ENCODE measurements at places on chromosomes 5 and 9.

- DNase-seq, result no peak
These were observed 53.8 kb upstream of the NRARP start for GRCh38 chr9:137355761-137356365.

DNA sequence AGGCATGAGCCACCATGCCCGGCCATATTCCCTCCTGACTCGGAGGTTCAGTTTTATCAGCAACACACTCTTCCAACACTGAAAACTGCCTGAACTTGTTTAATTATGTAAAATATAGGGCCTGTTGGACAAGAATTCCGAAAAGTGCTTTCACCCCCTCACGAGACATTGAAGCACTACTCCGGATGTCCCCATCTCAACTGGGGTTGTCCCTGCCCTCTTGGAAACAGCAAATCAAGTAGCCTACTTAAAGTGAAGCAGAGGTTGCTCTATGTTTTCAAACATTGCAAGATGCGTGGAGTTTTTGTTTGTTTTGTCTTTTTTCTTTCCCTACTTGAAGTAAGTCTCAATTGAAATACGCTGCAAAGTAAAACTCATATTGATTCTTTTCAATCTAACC lies 7.6 kb downstream of the PTGER4 start:
- no peak for DNase-seq

- DNase-seq, result no peak
These were observed 23.1 kb downstream of the CMYA5 start for GRCh38 chr5:79712741-79713140.

GRCh38 chr5:74373076-74373475 lies 267.5 kb downstream of the ENC1 start:
- no peak for DNase-seq

- DNase-seq, result no peak
These were observed 13.4 kb upstream of the CCDC112 start for GRCh38 chr5:115309751-115310370.

DNA sequence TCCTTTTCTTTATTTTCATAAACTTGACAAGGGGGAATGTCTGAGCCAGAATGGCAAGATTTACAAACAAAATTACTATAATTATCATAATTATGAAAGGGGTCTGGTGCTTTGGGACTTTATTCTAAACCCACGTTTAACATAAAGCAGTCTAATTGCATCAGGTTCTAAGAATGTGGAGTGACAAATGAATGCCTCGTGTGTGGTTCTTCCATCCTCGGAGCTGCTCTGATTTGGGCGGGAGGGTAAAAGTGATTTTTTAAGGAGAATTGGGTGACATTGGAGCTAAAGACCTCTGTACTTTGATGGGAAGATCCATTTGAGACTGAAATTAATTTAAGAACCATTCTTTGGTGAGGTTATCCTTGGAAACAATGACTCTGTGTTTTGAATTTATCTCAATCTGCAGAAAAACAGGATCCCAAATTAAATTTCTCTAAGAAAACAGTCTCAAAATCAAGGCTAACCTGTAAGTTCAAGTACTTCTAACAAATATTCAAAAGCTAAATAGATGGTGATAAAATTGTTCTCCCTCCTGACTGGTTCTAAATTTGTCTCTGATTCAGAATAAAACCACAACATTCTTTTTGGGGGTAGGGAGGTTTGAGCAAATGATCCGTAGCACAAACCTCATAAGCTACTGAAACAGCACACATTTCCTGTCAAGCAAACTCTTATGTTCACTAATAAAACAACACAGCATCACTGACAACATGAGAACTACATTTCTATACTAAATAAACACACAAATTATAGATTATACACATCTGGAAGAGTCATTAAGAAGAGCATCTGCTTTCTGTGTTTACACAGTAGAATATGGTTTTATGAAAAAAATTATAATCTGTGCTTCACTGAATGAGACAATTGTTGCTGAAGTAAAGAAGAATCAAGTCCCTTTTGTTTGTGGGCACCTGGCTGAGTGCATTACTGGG lies 85.5 kb downstream of the DCP2 start:
- no peak for DNase-seq

- no peak for DNase-seq
These were observed 45.4 kb downstream of the ALDH1A1 start for GRCh38 chr9:72907421-72907820.

GRCh38 chr5:78755822-78756429 lies 107.4 kb upstream of the LHFPL2 start:
- no peak for DNase-seq

DNA sequence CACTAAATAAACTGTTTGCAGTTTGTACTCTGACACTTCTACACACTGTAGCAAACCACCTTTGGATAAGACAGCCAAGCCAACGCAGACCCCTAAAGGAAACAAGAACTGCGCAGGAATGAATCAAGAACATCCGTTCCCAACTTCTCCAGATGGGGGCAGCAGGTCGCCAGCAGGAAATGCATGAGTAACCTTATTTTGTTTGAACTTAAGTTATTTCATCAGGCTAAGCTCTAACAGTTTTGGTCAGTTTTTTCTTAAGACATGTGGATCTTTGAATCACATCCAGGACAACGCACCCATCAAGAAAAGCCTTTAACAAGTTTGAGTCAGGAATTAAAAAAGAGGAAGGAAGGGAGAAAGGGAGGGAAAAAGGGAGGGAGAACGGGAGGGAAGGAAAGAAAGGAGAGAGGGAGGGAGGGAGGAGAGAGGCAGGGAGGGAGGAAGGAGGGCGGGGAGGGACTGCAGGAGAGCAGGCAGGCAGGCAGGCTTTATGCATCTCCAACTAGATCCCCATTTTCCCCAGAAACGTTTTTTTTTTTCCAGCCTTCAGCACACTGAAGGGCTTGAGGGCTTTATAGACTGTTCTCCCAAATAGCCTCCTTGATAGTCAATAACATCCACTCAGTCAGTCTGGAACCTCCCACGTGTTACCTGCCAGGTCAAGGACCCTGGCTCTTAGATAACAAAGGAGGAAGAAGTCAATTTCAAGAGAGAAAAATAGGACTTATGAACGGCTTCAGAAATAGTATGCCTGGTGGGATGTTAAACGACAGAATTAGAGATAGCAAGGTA lies 22.2 kb downstream of the BHMT start:
- DNase-seq, result peak; percentile 12

DNA sequence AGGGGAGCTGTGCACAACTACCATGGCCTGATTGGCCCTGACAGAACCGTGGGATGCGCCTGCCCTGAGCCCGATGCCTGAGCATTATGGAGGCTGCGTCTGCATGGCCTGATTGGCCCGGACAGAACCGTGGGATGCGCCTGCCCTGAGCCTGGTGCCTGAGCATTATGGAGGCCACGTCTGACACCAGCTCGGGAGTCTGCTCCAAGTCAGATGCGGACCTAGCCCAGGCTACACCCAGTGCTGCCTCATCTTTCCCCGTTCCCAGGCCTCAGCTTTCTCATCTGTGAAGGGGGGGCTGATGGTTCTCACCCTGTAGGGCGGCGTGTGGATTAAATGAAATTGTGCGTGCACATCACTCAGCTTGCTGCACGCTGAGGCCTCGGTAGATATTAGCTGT lies 7.3 kb downstream of the CEP72 start:
- DNase-seq, result no peak

DNA sequence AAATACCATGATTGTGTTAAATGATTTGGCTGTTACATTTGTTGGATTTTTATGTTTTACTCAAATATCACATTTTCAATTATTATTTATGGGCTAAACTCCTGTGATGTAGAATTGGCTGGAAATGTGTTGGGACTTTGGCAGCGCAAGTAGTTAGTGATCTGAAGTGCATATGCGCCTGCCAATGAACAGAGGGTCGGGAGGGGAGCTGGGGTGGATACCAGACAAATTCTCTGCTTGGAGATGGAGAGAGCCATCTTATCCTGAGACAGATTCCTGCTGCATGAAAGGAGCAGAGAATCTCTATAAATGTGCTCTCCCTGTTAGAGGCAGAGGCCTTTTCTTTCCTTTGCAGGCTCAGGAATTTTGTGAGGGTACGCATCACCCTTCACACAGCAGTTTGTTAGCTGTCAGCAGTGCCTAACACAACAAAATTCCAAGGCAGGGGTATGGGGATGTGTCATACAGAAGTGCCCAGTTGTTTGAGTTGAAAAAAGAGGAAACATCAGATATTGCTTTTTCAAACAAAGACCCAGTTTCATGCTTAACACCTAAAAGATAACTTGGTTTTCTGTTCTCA lies 489.1 kb downstream of the CSNK1G3 start:
- no peak for DNase-seq

DNA sequence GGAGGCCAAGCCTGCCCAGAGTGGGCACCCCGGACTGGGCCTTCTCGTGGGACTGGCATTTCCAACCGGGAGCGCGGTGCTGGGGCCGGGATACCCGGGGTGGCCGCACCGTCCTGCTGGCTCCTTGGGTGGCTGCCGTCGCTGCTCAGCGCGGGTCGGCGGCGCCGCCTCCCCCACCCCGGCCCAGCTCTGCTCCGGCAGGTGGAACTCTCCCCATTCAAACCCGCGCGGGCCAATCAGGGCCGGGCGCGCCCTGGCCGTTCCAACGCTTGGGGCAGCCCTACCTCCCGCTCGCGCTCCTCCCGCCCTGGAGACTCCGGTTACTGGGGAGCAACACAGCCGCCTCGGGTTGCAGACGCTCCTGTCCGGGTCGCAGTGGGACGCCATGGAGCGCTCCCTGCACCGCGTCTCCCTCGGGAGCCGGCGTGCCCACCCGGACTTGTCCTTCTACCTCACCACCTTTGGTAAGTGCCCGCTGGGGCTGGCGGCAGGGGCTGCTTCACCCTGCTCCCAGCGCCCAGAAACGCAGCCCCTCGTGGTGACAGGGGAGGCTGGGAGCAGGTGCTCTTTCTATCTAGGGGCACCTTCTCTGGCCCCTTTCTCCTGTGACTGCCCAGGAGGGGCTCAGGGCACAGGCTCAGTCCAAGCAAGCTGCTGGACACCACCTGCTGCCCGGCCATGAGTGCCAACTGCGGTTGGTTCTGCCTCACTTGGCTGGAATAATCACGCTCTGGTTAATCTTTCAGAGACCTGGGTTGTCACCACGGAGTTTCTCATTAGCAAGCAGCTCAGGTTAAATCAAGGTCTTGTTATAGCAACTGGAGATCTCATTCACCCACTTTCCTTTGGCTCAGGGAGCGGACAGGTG lies at the start of gene RGS3:
RGS3 (plus strand) TSS at position 310 of the 868 bp plus-strand sequence; CDS start at position 386, 76 bp downstream.
- no peak for DNase-seq

- no peak for DNase-seq
These were observed 410.7 kb downstream of the DMRTA1 start for GRCh38 chr9:22857316-22857715.

DNA sequence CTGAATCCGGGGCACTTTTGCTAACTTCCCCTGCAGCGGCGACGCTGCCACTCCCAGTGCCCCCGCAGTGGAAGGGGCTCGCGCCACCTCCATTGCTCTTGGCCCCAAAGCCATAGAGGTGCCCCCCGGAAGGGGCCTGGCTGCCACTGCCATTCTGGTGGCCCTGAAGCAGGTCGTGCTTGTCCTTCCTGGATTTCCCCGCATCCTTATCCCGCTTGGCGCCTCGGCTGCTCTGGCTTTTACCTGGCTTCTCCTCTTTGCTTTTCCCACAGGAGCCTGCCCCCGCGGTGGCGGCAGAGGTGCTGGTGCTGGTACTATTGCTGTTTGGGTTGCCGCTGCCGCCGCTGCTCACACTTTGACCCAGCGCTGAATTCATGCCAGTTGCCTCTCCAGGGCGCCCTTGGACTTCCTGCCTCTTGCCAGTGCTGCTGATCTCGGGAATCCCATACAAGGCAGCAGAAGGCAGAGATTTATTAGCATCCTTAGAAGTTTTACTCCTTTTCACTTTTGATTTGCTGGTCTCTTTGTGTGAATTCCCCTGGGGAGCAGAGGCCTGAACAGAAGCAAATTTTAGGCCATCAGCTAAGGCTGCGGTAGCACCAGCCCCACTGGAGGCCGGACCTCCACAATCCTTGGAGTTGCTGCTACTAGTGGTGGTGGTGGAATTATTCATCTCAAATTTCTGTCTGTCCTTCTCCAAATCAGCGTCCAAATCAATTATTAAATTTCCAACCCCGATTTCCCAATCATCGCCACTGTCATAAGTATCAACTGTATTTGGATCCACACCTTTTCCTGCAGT lies 2.1 kb downstream of the ZNF608 start:
- no peak for DNase-seq

GRCh38 chr9:97993000-97993399 lies 9.9 kb downstream of the ANP32B start:
- DNase-seq, result peak; percentile 61

GRCh38 chr5:1639757-1640156 lies 116.0 kb upstream of the LPCAT1 start:
- no peak for DNase-seq

- DNase-seq, result no peak
These were observed 204.8 kb downstream of the SPATA31A6 start for GRCh38 chr9:42388146-42388690.

GRCh38 chr5:61866930-61867329 lies 439.1 kb upstream of the KIF2A start:
- DNase-seq, result peak; percentile 1

DNA sequence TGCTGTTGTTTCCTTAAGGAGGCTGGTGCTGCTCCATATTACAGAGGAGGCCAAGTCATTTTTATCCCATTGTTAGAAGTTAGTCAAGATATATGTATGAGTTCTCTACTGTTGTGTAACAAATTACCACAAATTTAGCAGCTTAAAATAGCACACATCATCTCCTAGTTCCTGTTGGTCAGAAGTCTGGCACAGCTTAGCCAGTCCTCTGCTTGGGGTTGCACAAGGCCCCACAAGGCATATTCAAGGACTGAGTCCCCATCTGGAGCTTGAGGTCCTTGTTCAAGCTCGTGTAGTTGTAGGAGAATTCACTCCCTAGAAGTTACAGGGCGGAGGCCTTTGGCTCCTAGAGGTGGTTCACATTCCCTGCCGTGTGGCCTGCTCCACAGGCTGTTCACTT lies 14.7 kb downstream of the MTAP start:
- DNase-seq, result no peak

DNA sequence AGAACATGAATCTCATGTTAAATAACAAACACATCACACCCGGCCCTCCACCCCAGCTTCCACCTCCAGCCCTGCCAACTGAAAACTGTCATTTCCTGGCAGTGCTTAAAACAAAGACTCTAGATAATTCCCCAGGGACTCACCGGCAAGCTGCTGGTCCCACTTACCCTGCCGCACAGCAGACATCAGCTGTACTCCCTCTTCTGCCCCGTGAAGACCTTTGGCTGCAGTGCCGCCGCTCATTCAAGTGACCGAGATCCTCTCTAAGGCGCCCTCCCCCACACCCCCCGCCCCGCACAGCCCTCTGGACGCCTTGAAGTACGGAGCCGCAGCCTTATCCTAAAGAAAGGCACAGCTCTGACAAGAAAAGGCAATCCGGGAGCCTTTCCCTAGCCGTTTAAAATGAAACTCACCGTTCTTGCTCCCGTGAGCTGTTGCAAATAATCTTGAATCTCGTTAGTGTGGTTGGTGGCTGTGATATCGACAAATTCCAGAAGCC lies 434 bp downstream of the GLRX start:
- DNase-seq, result no peak

DNA sequence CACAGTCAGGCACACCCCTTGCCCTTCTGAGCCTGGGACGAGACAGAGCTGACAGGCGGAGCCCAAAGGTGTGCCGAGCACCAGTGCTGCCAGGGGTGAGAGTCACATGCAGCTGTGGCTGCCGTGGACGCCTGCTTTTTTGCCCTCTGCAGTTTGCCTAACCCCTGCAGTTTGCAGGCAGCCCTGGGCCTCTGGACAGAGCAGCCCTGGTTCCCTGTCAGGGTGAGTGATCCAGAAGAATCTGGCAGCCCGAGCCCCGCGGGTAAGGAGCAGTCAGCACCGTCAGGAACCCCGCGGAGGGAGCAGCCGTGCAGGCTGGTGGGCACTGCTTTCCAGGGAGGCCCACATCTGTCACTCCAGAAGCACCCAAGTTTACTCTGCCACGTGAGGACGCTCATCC lies 30.3 kb downstream of the CEP72 start:
- no peak for DNase-seq

- no peak for DNase-seq
These were observed 3.9 kb upstream of the SPATA9 start for GRCh38 chr5:95686651-95687050.

- DNase-seq, result no peak
These were observed 11.2 kb upstream of the MARCHF3 start for GRCh38 chr5:127041571-127041970.

Data from HL-60 (cell line).